ENCODE measurements at places on chromosomes 11 and 22.

GRCh38 chr11:15720460-15720859 is 605.7 kb downstream of the INSC start:
- DNase-seq: no peak

DNA sequence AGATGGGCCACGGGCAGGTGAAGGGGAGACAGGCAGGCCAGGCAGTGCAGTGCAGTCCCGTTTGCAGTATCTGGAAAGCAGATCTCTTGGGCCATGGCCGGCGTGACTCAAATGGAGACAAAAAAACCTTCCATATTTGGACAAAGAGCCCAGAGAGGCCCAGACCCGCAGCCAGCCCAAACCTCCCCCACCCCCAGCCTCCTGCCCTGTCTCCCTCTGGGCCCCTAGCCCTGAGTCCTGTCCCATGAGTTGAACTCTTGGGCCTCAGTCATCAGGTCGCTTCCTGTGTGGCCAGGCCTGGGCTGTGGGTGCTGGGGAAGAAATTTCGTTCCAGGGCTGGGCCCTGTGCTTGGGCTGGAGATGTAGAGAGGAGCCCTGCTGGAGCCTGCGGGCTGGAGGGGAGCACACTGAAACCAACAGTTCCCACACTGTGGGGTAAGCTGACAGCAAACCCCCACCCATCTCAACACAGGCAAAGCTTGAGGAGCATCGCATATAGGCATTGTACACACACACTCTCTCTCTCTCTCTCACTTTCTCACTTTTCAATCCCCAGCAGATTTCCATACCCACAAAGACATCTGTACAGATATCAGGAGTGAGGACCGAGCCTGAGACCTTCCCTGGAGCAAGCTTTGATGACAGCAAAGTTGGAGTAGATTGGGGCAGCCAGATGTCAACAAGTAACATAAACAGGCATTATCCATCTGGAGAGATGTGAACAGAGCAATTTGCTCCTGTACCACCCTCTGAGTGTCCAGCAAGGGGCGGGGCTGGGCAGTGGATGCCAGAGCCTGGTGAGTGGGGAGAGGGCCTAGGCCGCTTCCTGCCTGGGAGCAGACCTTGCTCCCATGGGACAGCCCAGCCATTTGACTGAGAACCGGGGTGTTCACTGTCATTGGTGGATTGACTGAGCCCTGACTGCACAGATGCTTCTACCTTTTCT is 17.2 kb downstream of the ARHGEF17 start:
- DNase-seq: no peak

GRCh38 chr11:70736937-70737640 is 338.8 kb downstream of the CTTN start:
- no peak for DNase-seq

DNA sequence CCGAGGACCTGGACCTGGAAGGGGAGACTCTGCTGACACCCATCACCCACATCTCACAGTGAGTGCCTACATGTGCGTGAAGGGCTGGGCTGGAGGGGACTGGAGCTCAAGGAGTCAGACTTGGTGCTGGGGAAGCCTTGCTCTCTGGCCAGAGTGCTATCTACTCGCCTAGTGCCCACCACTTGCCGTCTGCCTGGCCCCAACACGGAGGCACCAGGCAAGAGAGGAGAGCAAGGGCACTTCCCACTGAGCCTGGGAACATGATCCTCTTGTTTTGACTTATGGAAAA is 37.8 kb downstream of the KCNQ1OT1 start:
- no peak for DNase-seq

DNA sequence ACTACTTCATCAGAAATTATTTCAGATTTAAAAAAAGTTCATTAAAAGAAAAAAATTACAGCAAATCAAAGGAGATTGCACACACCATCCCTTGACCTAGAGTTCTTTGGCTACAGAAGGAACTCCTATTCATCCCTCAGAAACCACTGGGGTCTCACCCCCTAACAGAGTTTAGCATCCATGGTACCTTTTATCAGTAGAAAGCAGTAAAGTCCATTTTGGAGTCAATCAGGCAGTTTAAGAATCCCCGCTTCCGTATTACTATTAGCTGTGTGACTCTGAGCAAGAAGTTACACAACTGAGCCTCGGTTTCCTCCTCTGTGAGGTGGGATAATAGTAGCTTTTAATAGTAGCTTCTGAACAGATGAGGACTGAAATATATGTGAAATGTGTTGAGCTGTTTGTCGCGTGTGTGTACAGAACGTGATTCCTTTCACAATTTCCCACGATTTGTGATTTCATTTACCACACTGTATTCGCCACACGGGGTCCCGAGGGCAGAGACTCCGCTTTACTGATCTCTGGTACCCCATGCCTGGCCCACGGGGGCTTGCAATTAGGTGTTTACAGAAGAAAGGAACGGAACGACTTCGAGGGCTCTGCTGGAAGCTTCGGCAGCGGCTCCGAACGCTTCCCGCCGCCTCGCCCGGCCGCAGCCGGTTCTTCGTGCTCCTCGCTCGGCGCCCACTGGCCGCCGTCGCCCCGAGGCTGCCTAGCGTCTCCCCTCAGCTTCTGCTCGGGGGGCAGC is 72.5 kb upstream of the ZBED5 start:
- no peak for DNase-seq

GRCh38 chr11:9530901-9531625 is 42.4 kb upstream of the WEE1 start:
- DNase-seq: no peak

Measured in stimulated activated CD8-positive, alpha-beta memory T cell treated with anti-CD3 and anti-CD28 coated beads, Interleukin-2, amount 100 ng/mL, for 48 hours (primary cell).